ENCODE measurements at places on chromosomes 12 and 14. TPM values are rescaled to one million over a fixed set of nuclear protein-coding genes. Genes with fewer than 3 reads are reported as not detected.

MMP19 gene
- 1.1 TPM for total RNA-seq

GALNT6 gene
- 37.0 TPM for total RNA-seq

AKAP3 gene
- 1.5 TPM for total RNA-seq

SLCO1B1 gene
- total RNA-seq: 0.04 TPM

PRKD1 gene
- total RNA-seq: 3.2 TPM

NR2C1 gene
- 57.5 TPM for total RNA-seq

MANSC4 gene
- not detected for total RNA-seq

OLR1 gene
- not detected for total RNA-seq

SIX4 gene
- total RNA-seq: 24.7 TPM

KRT77 gene
- not detected for total RNA-seq

OAS3 gene
- 0.21 TPM for total RNA-seq

CNTN1 gene
- 2.9 TPM for total RNA-seq

ESPL1 gene
- 43.6 TPM for total RNA-seq

DAO gene
- not detected for total RNA-seq

DTX3 gene
- 42.9 TPM for total RNA-seq

RGS6 gene
- 0.87 TPM for total RNA-seq

HCAR1 gene
- total RNA-seq: 0.04 TPM

LGR5 gene
- 2.9 TPM for total RNA-seq

PLEKHG3 gene
- total RNA-seq: 36.7 TPM

FZD10 gene
- 14.1 TPM for total RNA-seq

DNAI7 gene
- not detected for total RNA-seq

SLC17A8 gene
- not detected for total RNA-seq

LMO3 gene
- total RNA-seq: 10.9 TPM

IFT81 gene
- total RNA-seq: 11.3 TPM

FIGNL2 gene
- 5.8 TPM for total RNA-seq

VAMP1 gene
- 26.8 TPM for total RNA-seq

RTL1 gene
- not detected for total RNA-seq

YARS2 gene
- 85.8 TPM for total RNA-seq

TMEM132C gene
- 0.22 TPM for total RNA-seq

GLS2 gene
- total RNA-seq: 2.2 TPM

TIGAR gene
- total RNA-seq: 2.6 TPM

FAM186B gene
- 0.11 TPM for total RNA-seq

PLEKHD1 gene
- total RNA-seq: 0.10 TPM

SPTB gene
- 0.22 TPM for total RNA-seq

NEUROD4 gene
- not detected for total RNA-seq

KRT73 gene
- total RNA-seq: not detected

EP400 gene
- total RNA-seq: 9.9 TPM

TMEM30B gene
- 1.1 TPM for total RNA-seq

PRB2 gene
- total RNA-seq: not detected

OR4Q3 gene
- not detected for total RNA-seq

CISTR gene
- not detected for total RNA-seq

CIROP gene
- 0.42 TPM for total RNA-seq

SLC8B1 gene
- 16.7 TPM for total RNA-seq

TBC1D30 gene
- 0.62 TPM for total RNA-seq

DHRS2 gene
- total RNA-seq: 1.1 TPM

STRN3 gene
- 42.8 TPM for total RNA-seq

AP4S1 gene
- total RNA-seq: 4.1 TPM

C12orf42 gene
- not detected for total RNA-seq

PTGER2 gene
- total RNA-seq: 0.24 TPM

DGLUCY gene
- 28.0 TPM for total RNA-seq

TAS2R19 gene
- total RNA-seq: 0.62 TPM

KRT78 gene
- total RNA-seq: not detected

SLC7A8 gene
- total RNA-seq: 66.7 TPM
